CD14-positive monocyte (primary cell): ENCODE measurements at places on chromosomes 6 and 20.

DNA sequence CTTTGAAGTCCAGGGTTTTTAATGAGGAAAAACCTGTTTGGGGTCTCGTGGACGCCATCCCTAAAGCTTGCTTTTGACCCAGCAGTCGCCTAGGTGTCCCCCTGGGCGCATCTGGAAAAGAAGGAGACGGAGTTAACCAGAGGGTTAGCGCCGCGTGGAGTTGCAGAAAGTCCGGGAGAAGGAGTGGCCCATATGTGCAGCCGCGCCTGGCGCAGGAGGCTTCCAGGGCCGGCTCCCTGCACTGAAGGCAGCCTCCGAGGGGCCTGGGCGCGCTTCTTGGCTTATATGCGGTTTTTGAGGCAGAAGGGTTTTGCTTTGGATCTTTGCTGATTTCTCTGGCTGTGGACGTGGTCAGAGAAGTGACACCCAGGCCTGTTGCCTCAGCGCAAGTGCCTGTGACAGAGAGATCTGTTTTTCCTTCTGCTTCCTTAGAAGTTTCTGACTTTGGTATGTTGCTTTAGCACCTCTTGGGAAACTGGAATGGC lies 987 bp downstream of the TMEM181 start:
- peak; percentile 2 for DNase-seq

GRCh38 chr20:24785141-24786110 lies 163.6 kb upstream of the CST7 start:
- DNase-seq = no peak

- peak; percentile 27 for DNase-seq
These were observed 147.2 kb downstream of the VEGFA start for GRCh38 chr6:43916924-43917877.

DNA sequence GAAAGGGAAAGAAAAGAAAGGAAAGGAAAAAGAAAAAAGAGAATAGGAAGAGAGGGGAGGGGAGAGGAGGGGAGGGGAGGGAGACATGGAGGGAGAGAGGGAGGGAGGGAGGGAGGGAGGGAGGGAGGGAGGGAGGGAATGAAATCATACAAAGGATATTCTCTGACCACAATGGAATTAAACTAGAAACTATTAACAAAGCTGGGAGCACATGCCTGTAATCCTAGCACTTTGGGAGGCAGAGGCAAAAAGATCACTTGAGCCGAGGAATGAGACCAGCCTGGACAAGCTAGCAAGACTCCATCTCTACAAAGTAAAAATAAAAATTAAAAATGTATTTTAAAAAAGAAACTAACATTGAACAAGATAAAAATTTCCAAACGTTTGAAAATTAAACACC lies 62.8 kb downstream of the ILRUN start:
- DNase-seq = no peak

DNA sequence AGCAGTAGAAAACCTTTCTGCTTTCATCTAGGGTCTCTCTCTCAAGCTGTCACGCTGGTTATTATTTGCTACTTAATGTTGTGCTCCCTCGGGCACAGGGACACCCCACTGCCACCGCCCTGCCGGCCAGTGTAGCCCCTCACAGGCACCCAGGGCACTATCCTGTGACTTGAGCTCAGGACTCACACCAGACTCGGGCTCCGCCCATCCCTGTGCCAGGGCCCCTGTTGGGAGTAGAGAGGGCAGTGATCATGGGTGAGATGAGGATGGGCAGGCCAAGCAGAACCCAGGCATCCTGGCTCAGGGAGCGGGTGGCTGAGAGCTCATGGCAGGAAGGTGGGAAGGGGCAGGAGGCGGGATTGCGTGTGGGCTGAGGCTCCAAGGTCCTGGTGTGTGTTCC lies 371.9 kb downstream of the ZFAND3 start:
- no peak for DNase-seq

- DNase-seq = no peak
These were observed 865 bp downstream of the STK38 start for GRCh38 chr6:36546308-36546919.

GRCh38 chr6:17839513-17840223 lies 132.9 kb upstream of the NUP153 start:
- no peak for DNase-seq

- DNase-seq = no peak
These were observed 536 bp upstream of the RAET1G start for GRCh38 chr6:149923327-149923986.
